ENCODE measurements at places on chromosomes 5 and 9.

- no peak for DNase-seq
Observed at GRCh38 chr5:9264301-9264700, 281.6 kb downstream of the SEMA5A start.

DNA sequence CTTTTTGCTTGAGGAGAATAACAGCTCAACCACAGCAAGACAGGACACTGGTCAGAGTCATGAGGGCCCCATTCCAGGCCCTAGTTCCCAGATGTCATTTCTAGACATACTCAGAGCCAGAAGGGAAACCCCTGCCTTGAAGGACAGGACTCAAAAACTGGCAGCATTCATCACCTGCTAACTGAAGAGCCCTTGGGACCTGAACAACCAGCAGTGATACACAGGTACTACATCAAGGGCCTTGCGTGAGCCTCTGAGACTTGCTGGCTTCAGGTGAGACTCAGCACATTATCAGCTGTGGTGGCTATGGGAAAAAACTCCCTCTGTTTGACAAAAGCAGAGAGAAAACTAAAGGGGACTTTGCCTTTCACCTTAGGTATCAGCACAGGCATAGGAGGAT, 22.6 kb downstream of the TMEM267 start:
- DNase-seq: no peak

DNA sequence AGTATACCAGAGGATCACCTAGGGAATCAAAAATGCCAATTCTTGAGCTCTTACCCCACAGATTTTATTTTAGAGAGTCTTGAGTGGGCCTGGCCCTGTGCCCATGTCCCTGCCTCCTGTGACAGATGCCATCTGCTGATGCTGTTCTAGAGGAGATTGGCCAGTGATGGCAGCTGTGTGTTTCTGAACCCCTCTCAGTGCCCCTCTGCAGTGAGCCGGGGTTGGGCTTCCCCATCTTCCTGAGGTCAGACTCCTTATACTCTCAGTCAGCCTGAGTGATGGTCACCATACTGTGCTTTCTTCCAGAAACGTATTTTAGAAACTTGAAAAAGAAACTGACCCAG, 6.1 kb downstream of the PTCD2 start:
- DNase-seq: no peak

DNA sequence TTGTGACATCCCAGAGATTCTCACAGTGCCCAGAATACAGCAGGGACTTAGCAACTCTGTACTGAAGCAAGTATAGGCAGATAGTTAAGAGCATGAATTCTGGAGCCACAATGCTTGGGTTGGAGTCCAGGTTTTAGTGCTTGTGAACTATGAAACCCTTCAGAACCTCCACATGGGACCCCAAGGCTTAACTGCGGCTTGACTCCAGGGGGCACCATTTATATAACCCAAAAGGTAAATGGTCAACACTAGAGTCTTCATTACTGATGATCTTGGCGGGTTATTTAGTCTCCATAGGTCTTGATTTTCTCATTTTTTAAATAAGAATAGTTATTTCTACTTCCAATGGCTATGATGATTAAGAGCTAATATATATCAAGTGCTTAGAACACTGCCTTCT, 390.3 kb downstream of the TAF11L14 start:
- no peak for DNase-seq

DNA sequence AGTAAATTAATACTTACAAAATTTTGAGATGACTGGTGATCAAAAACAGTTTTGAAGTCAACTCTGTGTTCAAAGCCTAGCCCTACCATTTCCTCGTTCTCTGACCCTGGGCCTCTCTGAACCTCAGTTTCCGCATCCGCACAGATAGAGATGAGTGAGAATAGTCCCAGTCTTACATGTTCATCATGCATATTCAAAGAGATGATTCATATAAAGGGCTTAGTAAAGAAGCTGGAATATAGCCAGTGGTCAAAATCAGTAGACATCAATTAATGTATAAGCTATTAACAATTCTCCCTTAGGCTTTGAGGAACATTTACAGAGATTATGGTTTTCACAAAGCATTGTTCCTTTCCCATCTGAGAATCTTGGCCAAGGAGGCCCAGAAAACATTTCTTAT, 250.6 kb downstream of the SPOCK1 start:
- DNase-seq: no peak

GRCh38 chr5:107393851-107394250, 276.9 kb downstream of the EFNA5 start:
- no peak for DNase-seq

- DNase-seq: no peak
Observed at GRCh38 chr9:125965477-125965876, 218.3 kb downstream of the PBX3 start.

- no peak for DNase-seq
Observed at GRCh38 chr9:105816981-105817380, 122.6 kb downstream of the TMEM38B start.

DNA sequence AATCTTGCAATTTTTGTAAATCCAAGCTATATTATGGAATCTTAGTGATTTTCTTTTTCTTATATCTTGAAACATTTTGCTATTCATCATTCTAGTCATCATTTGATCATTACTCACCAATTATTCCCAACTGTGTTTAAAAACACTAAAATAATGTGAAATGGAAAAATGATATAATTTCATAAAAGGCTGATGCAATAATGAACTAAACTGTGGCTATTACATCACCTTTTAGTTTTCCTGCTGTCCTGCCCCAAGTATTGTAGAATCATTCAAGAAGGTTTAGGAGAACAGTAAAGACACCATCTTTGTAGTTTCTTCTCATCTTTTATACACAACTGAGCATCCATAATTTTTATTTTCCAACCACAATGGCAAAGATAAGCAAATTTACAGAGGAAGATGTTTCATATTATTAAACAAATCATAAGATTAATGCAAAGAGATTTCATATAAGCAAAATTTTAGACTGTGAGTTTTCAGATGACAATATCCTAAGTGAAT, 431.0 kb upstream of the SLC30A5 start:
- DNase-seq: no peak

DNA sequence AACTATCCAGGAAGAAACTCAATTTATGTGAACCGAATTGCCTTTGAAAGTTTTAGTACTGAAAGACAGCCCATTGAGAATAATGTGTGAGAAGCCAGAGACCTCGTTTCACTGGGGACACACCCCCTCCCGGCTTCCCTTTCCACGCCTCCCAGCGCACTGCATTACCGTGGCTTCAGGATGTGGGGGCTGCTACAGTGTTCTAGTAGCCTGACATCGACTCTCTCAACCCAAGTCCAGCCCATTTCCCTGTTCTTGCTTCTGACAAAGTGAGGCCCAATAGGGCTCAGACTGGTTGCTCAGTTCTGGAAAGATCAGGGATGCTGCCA, 3.5 kb downstream of the PAX5 start:
- DNase-seq: no peak

- no peak for DNase-seq
Observed at GRCh38 chr9:121676926-121677325, 25.5 kb downstream of the DAB2IP start.

DNA sequence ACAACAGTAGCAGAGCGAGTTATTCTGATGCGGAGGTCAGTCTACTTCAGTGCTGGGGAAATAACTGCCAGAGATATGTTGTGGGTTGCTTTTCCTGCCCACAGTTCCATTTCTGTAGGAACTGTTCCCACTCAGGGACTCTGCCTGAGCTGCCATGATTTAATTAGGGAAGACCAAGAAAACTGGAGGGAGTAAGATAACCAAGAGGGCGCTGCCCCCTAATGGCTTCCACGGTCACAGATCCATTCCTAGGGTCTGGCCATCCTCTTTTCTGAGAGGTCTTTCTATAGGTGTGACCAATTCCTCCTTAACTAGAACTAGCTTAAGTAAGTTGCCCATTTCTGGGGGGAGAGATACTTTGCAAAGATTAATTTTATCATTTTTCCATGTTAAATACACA, 125.9 kb downstream of the APBA1 start:
- no peak for DNase-seq

DNA sequence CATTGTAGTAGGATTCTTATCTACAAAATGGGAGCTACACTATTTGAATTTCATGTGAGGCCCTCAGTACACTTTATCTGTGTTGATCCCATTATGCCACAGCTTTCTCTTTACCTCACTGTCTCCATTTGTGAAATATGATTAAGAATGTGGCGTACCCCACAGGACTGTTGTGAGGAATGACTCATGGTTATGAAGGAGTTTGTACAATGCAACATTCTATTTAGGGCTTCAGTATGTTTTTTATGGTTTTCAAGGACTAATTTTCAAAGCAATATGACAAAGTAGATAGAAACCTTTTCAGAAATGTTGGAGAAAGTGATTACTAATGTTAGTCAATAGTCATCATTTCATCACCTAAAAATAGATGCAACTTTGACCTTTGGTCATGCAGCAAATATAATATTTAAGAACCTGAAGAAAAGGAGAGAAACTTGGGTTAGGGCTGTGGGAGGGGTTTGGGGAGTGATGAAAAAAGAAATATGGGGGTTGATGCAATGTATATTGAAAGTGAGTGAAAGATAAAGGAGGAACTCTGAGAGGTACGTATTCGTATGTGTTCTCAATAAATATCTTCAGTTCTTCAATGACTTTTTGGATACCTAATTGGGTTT, 53.7 kb upstream of the PIP5K1B start:
- DNase-seq: no peak

GRCh38 chr5:129593525-129593924, 133.4 kb downstream of the ADAMTS19 start:
- no peak for DNase-seq

DNA sequence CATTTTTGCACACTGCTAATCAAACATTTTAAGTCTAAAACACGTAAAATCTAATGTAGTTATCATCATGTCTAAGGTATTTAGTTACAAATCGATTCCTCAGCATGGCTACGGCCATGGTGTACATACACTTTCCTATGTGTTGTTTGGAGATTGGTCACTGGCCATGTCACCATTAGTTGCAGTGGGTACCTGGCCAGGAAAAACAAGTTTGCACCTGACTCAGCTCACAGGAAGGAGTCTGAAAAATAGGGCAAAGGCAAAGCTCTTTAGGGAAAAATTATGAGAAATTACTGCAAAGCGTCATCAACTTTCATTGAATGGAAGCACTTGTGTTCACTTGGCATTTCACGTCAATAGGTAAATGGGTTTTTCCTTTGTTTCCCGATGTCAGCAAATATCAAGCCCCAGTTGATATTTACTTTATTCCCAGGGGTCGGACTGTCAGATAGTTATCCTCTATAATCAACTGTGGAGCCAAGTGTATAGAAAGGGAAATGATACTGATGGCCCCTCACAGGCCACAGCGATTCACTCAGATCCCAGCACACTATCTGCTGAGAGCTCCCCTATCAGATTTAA, 626.0 kb upstream of the ADAMTS16 start:
- no peak for DNase-seq

- no peak for DNase-seq
Observed at GRCh38 chr5:35835796-35836742, 20.6 kb upstream of the IL7R start.

DNA sequence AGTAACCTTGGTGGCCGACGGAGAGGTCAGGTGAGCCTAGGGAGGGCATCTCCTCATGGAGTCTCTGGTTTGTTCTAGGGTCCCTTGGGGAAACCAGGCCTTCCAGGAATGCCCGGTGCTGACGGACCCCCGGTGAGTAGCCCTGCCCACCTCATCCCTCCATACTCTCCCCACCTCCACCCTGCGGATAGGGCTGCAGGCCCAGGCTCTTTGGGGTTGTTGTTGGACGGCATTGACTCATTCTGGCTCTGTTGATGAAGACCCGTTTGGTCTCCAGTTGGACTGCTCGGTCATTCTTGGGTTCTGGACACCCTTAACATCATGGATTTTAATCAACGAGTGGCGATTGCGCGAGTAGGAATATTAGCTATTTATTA, 112.3 kb upstream of the FCN2 start:
- no peak for DNase-seq

GRCh38 chr9:130659699-130660248, 4.6 kb upstream of the PRDM12 start:
- DNase-seq: no peak

- DNase-seq: no peak
Observed at GRCh38 chr9:124266139-124266825, 8.5 kb downstream of the NEK6 start.

GRCh38 chr5:121967187-121967586, 5.4 kb downstream of the SRFBP1 start:
- no peak for DNase-seq
